ELR (cell line): ENCODE measurements at places on chromosomes 5 and 9.

DNA sequence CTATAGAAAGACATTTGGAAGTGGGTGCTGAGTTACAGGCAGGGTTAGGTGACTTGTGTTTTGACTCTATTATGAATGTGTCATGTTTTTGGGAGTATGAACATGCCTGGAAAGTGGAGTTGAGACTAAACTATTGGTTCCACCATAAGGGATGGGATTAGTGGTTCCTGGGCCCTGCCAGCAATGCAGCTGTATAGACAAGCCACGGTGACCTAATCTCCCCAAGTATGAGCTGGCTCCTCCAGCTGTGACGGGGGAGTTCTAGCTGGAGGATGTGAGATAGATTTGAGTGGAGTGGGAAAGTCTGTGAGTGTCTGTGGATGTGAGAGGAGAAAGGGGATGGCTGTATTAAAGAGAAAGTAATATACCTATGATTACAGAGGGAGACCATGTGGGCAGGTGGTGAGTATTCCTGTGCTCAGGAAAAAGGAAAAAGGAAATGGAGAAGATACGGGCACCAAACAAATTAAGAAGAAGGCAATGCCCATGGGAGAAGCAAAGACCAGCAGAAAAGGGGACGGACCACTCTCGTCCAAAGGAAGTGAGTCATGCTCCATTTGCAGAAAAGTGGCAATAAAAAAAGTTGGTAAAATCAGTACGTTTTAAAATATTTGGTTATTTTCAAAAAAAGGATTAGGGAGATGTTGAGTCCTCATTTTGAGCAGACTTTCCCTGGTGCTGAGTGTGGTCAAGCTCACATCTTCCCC lies 48.3 kb upstream of the ICE1 start:
- peak; percentile 46 for DNase-seq

- no peak for DNase-seq
These were observed 58.2 kb upstream of the EQTN start for GRCh38 chr9:27355166-27355565.

DNA sequence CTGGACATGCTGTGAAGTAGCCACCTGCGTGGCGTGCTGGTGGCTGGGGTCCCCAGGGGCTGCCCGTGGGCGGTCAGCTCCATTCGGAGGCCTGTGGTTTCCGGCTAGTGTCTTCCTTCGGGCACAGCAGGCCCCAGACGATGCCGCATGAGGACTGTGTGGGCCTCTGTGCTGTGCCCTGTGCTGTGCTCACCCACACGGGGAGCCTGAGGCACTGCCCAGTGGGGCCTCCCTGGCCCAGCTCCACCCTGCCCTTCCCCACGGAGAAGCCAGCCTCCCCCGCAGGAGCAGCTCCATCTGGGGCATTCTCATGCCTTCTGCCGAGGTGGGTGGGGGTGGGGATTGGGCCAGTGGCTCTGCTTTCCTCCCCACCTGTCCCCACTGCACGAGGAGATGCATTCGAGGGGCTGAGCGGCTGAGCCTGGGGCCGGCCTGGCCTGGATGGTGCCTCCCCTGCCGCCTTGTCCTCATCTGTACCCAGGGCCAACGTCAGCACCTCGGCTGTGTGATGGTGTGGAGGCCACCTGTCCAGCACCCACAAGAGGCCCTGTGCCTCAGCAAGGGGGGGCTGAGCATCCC lies 24.2 kb downstream of the RXRA start:
- no peak for DNase-seq

DNA sequence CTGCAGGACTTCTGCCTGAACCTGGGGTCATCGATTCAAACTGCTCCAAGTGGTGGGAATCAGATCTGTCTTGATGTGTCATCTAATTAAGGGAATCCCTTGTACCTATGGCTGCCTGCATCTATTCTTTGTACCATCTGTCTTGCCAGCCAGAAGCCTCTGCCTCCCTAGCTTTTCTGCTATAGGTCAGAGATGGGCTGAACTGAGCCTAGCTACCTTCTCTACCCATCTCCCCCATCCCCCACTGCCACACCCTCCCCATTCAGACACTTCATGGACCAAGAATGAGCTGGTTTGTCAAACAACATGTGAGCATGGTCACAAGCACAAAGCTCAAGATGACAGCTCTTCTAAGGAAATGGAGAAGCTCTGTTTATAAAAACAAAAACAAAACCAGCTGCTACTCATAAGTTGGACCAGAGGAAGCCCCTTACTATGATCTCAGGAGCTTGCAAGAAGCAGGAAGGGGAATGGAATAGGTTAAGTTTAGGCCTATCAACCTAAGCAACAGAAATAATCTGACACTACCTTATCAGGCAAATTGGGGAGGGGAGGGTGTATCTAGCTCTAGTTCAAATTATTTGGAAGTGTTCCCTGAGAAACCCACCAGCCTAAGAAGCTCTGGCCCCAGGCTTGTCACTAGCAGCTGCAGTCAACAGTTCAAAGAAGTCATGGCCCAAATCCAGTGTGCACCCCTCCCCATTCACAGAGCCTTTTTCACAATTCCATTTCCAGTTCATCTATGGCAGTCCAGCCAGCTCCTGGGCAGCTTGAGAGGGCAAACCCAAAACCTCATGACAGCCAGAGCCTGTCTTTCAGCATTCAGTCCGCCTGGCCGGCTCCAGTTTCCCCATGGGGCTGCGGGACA lies 29.9 kb downstream of the SKP1 start:
- no peak for DNase-seq

GRCh38 chr5:167944121-167944852 lies 347.2 kb upstream of the WWC1 start:
- peak; percentile 6 for DNase-seq

- DNase-seq, result no peak
These were observed 801.5 kb upstream of the DMAC1 start for GRCh38 chr9:8600914-8601680.

- no peak for DNase-seq
These were observed 148.5 kb upstream of the RPS23 start for GRCh38 chr5:82426464-82427154.

GRCh38 chr5:134714120-134714519 lies 24.2 kb upstream of the CAMLG start:
- no peak for DNase-seq

DNA sequence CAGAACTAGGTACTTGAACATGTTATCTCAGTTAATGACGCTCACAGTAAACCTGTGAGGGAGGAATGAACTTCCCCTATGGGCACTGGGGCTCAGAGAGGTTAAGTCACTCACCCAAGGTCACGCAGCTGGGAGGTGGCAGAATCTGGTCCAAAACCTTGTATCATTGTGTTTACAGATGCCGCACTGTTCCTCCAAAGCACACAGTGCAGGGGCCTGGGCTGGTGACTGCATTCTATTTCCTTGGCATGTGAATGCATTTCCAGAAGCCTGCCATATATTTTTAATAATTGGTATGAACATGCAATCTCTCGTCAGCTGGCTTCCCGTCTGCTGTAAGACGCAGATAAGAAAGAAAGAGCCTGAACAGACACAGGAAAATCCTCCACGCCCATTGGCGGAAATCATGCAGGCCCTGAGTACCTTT lies 77.0 kb upstream of the TBC1D2 start:
- DNase-seq, result no peak

- DNase-seq, result no peak
These were observed 603.3 kb downstream of the KIF4B start for GRCh38 chr5:155616779-155617392.

DNA sequence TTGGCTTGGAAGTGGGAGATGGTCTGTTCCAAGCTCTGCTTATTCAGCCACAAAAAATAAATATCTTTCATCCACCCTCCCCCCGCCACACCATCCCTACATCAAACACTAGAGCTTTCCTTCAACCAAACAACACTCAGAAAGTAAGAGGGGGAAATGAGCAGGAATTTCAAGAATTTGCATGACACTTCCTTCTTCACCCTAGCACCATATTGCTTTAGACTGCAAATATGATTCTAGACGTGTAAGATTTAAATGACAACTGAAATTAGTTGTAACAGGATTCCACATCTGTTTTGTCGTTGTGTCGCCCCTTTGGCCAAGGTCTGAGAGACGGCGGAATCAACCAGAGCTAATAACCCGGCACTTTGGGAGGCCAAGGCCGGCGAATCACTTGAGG lies 88.5 kb downstream of the NDFIP1 start:
- DNase-seq, result peak; percentile 39
